ENCODE measurements at places on chromosomes 2 and 18.
A peak's percentile ranks its signal among the peaks of the same experiment; 100 is the strongest.

- peak; percentile 56 for DNase-seq
Observed at GRCh38 chr18:13381944-13382365, 163.4 kb downstream of the LDLRAD4 start.

- DNase-seq, result no peak
Observed at GRCh38 chr2:238716585-238716984, 131.3 kb upstream of the TWIST2 start.

- no peak for DNase-seq
Observed at GRCh38 chr2:146031158-146031557, 1511.2 kb upstream of the ZEB2 start.

DNA sequence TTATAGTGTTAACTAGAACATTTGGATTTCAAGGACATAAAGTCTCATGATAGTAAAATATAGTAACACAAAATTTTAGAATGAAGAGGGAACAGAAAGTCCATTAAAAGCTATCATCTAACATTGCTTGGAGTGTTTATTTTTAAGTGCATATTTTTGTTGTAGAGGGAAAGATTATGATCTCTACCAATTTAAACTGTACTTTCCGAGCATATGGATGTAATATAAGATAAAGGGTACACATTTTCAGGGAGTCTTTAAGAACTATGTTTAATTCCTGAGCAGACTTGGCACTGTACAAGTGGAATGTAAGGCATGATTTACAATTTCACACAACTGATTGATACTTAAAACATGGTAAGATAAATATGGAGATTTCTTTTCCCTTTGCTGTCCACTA lies 34.2 kb upstream of the ZNF804A start:
- DNase-seq, result no peak

- peak; percentile 84 for DNase-seq
Observed at GRCh38 chr2:95076705-95077529, 44.7 kb downstream of the MRPS5 start.

DNA sequence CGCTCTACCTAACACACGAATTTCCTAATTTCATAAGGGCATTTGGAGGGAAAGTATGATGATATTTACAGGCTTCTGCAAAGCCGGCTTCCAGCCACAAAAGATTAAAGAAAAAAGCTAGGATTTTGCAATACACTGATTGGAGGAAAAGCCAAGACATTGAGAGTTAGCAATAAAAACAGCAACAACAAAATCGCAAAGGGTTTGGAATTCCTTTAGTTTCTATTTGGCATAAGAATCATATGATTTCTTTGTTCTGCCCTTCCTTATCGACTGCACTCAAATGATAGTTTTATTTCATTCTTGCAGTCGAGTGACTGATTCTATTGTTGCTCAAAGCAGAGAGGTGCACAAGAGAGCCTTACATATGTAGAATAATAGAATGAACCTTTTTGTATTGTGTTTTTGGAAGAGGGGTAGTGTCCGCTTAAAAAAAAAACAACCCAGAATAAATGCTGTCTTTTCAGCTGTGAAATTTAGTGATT lies 3.9 kb upstream of the ZNF532 start:
- DNase-seq, result no peak

DNA sequence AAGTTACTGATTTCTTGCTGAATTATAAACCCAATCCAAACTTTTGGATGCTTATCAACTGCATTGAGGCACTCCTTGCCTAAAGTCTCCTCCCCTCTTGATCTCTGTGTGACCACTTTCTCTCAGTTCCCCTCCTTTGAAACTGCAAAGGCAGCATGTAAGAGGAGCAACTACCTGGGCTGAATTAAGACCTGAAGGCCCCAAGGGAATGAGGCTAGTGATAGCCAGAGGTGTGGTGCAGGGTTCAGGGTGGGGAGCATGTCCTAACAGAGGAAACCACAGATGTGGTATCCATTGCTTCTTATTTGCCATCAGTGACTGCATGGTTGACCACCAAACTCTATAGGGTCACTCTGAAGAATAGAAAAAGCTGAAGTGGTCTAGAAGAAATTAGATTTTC lies 557.9 kb downstream of the TNS1 start:
- no peak for DNase-seq

- no peak for DNase-seq
Observed at GRCh38 chr2:37348155-37348554, 3.7 kb downstream of the QPCT start.

DNA sequence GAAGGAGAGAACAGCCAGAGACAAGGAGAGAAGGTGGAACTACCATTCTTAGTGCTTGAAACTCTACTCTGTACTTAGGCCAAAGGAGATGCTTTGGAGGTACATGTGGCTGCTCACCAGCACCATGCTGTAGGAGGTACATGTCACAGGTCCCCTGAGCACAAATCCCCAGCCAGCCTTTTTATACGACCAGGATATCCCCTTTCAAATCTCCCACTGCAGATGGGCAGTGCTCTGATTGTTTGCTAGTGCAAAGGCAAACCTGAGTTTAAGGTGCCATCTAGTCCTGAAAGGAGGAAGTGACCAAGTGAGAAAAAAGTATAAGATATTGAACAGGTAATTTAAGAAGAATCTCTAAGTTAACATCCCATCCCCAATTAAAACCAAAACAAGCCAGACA lies 17.1 kb upstream of the TTC21B start:
- DNase-seq, result no peak

DNA sequence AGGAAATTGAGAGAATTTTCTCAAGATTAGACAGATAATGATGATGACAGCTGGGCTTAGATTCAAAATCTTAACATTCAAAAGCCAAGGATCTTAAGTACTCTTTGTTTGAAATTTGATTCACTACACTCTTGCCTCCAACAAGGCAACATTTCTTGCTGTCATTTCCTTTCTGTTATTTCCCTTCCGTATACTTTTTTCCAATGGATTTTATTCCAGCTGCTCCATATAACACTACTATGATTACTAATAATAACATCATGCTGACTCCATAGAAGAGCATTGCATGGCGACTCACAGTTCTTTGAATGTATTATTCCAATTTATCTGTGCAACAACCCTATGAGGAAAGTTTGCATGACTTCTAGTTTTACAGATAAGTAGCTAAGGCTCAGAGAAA lies 33.9 kb upstream of the CCDC102B start:
- no peak for DNase-seq

GRCh38 chr2:45343251-45344017 lies 267.6 kb downstream of the SRBD1 start:
- no peak for DNase-seq

DNA sequence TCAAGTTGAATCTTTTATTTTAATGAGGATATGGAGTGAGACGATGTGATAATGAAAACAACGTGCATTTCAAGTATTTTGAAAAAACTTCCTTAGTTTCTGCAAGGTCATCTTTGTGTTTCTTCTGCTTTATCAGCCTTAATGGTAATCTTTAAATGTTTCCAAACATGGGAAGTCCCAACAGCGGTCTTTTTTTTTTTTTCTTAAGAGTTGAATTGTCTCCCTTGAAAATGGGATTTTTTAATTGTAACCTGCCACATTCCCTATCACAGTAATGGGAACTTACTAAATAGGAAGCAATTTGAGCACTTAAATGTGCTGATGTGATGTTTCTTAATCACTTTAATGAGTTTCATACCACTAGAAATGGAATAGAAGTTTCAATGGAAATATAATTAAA lies 45.8 kb downstream of the ATIC start:
- no peak for DNase-seq

DNA sequence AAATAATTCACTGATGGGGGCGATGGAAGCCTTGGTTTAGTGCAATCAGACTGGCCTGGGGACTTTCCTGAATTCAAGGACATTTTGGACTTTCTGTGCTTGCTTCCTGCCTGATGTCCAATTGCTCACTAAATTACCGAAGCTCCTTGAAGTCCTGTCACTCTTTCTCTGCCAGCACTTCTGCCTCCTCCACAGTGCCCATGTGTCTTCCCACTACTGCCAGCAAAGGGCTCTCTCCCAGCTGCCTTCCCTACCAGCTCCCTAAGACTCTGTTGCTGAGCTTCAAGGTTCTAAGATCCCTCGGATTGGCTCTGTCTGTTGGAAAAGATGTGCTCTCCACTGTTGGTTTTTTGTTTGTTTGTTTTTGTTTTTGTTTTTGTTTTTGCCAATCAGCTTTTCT lies 158.1 kb downstream of the MTCL1 start:
- no peak for DNase-seq

GRCh38 chr18:56036741-56037140 lies 448.7 kb upstream of the TCF4 start:
- DNase-seq, result no peak

DNA sequence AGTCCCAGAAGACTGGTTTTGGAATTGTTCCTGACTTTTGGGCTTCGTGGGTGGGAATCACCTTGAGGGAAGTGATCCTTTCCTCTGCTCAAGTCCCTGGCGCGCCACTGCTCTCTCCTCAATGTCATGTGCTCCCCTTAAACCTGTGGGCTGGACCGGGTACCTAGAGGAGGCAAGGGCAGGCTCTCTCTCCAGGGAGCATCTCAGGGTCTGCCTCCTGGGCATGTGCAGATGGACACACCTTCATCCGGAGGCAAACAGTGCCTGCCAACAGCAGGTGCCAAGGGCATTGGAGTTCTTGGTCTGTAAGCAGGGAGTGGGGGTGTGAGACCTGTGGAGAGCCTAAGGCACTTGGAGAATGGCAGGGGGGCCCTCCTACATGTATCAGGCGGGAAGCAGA lies 142.6 kb downstream of the INHBB start:
- no peak for DNase-seq

DNA sequence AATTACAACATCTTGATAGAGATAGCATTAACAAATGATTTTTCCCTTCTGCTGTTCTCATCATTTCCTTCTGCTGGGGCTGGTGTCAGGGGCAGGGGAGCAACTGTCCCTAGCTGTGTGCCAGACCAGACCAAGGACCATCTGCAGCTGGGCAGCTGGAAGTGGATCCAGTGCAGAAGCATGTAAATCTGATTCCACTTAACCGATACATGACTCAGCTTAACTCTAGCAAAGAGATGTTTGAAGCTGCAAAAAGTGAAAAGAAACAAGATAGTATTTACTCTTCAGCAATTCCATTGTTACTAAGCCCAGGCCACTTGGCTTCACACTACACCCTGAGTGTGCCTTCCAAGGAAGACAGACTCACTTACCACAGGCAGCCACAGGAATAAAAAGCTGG lies 151.1 kb downstream of the GALNT1 start:
- no peak for DNase-seq

- DNase-seq, result no peak
Observed at GRCh38 chr2:135072125-135072997, 20.3 kb downstream of the RAB3GAP1 start.

- no peak for DNase-seq
Observed at GRCh38 chr2:233264667-233265066, 13.2 kb downstream of the ATG16L1 start.

DNA sequence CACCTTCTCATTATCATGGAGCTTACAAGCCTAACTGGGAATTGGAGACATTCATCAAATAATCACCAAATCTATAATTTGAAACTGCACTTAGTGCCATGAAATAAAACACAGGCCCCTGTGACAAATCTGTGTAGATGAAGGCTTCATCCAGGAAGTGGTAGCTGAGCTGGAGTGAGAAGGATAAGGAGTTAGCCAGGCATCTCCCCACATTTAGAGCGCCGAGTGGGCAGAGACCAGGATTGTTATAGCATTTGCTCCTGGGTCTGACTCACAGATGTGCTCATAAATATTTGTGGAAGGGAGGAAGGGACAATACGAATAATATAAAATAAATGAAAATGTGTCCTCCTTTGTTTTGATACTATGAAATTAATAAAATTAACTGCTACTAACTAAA lies 2.5 kb upstream of the MAT2A start:
- DNase-seq, result no peak

DNA sequence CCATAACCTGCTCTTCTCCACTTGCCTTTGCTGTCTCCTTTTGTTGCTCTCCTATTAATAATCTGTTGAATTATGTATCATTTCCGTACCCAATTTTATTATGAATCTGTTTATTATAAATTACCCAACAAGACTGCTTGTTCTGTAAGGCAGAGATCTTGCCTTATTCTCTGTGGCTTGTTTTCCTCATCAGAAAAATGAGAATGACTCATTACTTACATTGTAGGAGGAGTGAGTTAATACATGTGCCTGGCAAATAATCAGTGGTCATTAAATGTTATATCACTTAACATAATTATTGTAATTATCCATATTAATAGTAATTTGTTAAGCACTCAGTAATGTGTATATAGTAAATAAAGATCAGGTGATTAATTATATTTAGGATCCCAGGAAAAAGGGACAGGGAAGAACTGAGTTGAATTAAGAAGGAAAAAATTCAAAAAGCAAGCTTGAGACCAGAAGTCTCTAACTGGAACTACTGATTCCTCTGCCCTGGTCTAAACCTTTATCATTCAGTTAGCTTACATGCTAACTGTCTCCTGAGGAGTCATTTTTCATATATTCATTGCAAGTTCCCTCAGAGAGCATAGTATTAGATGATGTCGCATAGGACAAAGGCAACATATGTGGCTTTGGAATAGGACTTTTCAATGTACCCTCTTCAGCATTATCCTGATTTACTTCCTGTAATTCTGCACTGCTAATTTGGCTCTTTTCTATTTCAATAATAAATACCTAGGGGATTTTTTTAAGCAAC lies 335.7 kb downstream of the GALNT13 start:
- no peak for DNase-seq

DNA sequence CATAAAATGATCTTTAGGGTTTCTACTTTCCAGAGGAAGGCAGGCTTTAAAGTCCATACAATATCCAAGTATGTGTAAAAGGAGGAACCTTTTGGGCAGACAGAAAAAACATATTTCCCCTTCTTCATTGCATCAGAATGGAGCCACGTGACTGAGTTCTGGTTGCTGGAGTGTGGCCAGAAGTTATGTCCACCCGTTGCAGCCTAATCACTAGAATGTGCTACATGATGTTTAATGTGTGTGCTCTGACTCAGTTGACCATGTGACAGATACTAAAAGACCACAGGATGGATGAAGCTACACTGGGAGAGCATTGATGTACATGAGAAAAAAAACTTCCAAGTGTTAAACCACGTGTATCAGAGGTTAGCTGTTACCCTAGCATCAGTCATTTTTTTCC lies 460.9 kb downstream of the RIT2 start:
- no peak for DNase-seq

- DNase-seq, result no peak
Observed at GRCh38 chr2:113240150-113240914, 38.4 kb downstream of the PAX8 start.

DNA sequence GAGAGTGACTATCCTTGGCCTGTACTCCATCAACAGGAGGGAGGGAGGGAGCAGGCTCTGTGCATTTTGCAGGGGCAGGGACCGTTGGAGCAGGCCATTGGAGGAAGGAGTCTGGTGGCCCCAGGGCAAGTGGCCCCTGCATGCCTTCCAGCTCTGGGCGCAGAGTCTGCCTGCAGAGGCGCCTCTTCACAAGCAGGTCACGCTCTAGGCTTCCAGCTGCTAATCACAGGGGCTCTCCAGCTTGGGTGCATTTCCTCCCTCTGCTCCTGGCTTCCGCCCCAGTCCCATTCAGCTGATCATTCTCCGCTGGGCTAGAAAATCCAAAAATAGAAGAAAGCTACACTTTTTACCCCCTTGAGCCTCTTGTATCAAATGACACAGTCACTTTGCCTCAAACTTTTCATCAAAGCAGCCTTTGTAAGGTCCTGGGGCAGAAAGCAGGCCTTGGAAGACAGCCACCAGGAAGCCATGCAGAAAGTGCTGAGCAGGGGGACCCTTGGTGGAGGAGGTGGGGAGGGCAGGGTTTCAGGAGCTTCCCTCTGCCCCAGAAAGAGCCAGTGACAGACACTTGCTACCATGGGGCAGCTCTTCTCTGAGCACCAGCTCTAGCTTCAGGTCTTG lies 11.3 kb downstream of the TMEM247 start:
- DNase-seq, result no peak

- DNase-seq, result peak; percentile 18
Observed at GRCh38 chr2:215171151-215171550, 32.7 kb upstream of the ABCA12 start.
